NCI-H1417 treated with DMSO at 0.1 percent for 48 hours (cell line): ENCODE measurements at places on chromosomes 11 and 22.

DNA sequence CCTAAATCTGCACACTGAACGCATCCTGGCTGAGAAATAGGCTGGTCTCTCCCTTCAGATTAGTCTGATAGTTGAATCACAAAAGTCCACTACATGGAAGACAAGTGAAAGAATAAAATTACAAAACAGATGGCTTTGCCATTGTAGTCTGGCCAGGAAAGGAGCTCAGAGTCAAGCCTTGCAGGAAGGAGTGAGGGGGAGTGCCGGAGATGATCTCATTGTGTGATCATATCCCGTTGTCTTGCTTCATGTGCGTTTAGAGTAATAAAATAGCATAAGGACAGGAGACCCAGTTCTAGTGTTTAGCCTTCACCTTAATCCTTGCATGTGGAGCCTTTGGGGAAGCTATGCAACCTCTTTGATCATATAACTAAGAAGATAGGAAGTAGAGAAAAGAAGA is 666.7 kb upstream of the RAG2 start:
- no peak for DNase-seq

- DNase-seq = peak; percentile 34
Observed at GRCh38 chr22:26409719-26410335, 19.2 kb upstream of the ASPHD2 start.

- no peak for DNase-seq
Observed at GRCh38 chr11:126345283-126345682, 10.2 kb upstream of the ST3GAL4 start.

DNA sequence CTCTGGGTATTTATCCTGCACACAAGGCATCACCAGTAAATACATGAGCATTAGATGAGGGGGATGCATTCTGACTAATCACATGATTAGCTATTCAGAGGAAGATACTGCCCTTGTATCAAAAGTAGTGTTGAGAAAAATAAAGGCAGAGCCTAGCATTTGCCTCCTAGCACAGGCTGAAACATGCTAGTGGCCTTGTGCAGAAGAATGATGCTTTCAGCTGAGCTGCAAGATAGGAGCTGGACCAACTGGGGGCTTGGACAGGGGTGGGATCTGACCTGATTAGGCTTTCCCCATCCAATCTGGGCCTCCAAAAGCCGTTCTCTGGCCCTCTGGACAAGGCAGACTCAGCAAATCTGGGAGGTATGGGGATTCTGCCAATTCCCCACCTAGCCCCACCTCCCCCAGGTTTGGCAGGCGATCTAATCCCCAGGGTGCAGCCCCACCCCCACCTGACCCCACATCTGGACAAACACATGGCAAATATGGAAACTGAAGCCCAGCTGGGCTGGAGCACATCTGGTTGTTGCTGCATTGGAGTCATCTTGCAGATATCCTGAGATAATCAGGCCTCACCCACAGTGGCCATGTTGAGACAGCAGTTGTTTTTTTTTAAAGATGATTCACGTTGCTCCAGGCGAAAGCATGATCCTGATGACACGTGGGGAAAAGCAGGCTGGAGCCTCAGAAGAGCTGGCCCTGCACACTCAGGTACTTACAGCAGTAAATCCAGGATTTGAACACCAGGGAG is 4.4 kb upstream of the MISFA start:
- DNase-seq = no peak

GRCh38 chr22:45358127-45358526 is 48.4 kb downstream of the FAM118A start:
- DNase-seq = no peak

- DNase-seq = no peak
Observed at GRCh38 chr22:49648053-49648452, 179.6 kb downstream of the BRD1 start.

DNA sequence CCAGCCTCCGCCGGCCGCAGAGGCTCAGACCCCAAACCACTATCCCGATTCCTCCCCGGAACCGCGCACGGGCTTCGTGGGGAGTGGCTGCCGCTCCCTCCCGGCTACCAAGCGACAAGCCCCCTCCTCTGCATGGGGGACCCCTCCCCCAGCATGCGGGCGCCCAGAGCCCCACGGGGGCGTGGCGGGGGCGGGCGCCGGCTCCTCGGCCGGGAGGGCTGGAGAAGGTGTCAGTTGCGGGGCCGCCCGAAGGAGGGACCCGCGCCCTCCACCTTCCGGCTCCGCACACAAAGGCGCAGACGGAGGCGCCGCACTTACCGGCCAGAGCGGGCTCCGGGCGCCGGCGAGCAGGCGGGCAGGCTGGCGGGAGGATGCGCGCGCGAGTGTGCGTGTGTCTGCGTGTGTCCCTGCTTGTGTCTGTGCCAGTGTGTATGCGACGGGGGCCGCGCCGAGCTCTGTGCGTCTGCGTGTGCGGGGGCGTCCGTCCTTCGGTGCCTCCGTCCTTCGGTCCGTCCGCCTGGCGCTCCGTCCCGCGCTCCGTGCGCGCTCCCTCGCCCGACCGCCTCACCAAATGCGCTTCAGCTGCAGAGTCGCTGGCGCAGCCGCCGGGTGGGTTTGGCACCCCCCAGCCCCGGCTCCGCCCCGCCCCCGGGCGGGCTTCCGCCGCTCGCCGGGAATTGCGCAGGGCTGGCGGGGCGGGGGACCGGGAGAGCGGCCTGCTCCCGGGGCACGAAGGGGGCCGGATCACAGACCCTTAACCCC is at the start of gene PTPN5:
PTPN5 (minus strand) TSS at position 592 of the 762 bp plus-strand sequence. CDS start 19,840 bp downstream, outside the sequence.
- DNase-seq = no peak

- no peak for DNase-seq
Observed at GRCh38 chr11:22006901-22007300, 186.0 kb upstream of the ANO5 start.
